ENCODE measurements at places on chromosomes 6 and 20. TPM values are rescaled to one million over a fixed set of nuclear protein-coding genes. Genes with fewer than 3 reads are reported as not detected.

DNA sequence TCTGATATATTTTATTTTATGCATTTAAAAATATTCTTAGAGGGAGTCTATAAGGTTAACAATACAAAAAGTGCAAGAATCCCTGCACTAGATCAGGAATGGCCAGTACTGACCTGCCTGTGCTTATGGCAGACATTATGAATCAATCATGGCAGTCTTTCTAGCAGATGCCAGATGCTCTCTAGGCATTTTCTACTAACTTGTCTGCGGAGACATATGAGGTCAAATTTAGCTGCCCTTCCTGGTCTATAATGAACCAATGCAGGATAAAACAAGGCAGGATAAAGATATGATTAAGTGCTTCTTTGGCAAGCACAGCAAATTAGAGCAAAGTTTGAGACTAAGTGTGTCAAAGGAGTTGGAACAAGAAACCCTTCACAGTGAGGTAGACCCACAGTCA lies 46.6 kb upstream of the RNF24 start:
- no peak overlapping the region for H3K4me3 ChIP-seq
- H3K36me3 ChIP-seq = no peaks in the 10 kb centered on the region
- H3K27ac ChIP-seq = no peak overlapping the region
- H3K27me3 ChIP-seq = no peaks in the 10 kb centered on the region
- peaks cover 16% of the 10 kb centered on the region for H3K4me1 ChIP-seq
- no peak for DNase-seq

GRCh38 chr20:62830251-62830650 lies 13.4 kb downstream of the COL9A3 start:
- no peak overlapping the region for H3K27ac ChIP-seq
- H3K4me3 ChIP-seq = no peak overlapping the region

DNA sequence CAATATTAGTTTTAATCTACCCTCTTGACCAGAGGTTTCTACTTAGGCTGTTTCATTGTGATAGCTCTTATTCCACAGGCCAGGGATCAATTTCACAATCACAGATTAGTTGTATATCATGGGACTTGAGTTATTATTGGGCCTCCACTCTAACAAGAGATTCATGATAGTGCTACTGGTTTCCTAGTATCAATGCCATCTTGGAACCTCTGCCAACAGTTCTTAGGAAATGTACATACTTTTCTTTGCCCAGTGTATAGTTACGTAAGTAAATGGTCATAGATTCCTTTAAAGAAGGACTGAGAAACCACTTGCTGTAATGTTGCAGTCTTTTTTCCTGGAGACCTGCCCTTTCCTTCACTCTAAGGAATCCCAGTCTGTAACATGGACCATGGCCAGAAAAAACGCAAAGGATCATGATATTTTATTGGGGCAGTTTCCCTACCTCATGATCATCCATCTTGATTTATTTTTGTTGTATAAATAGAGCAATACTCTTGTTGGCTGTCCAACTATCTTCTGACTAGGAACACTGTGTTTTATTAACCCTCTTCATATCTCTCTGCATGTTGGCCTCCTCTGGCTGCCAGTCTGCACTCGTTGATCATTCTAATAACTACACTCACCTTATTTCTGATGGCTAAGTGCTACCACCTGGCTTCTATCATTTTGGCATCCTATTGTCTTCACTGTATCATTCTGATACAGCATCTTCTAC lies 38.0 kb upstream of the VGLL2 start:
- H3K36me3 ChIP-seq = no peaks in the 10 kb centered on the region
- H3K4me3 ChIP-seq = no peak overlapping the region
- DNase-seq = no peak
- no peaks in the 10 kb centered on the region for H3K4me1 ChIP-seq

DNA sequence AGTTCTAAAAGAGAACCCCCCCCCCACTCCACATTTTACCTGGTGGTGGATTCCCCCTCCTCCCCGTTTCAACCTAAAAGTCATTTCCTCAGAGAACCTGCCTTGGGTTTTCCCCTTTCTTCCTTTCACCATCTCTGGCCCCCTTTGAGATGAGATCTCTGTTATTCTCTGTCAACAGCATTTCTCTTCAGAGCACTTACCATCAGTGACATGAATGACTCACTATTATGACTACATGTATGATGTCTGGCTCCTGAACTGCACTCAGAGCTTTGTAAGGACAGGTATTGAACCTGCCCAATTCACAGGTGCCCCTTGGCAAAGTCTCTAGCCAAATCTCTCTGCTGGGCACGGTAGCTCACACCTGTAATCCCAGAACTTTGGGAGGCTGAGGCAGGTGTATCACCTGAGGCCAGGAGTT lies 61.4 kb upstream of the JARID2 start:
- no peak overlapping the region for H3K4me3 ChIP-seq
- no peaks in the 10 kb centered on the region for H3K4me1 ChIP-seq
- no peak for DNase-seq

- H3K27me3 ChIP-seq = no peaks in the 10 kb centered on the region
- H3K4me1 ChIP-seq = no peaks in the 10 kb centered on the region
- DNase-seq = no peak
- H3K4me3 ChIP-seq = no peak overlapping the region
- no peaks in the 10 kb centered on the region for H3K36me3 ChIP-seq
- no peak overlapping the region for H3K27ac ChIP-seq
Measured at GRCh38 chr6:86407128-86407527, 530.2 kb upstream of the HTR1E start.

DNA sequence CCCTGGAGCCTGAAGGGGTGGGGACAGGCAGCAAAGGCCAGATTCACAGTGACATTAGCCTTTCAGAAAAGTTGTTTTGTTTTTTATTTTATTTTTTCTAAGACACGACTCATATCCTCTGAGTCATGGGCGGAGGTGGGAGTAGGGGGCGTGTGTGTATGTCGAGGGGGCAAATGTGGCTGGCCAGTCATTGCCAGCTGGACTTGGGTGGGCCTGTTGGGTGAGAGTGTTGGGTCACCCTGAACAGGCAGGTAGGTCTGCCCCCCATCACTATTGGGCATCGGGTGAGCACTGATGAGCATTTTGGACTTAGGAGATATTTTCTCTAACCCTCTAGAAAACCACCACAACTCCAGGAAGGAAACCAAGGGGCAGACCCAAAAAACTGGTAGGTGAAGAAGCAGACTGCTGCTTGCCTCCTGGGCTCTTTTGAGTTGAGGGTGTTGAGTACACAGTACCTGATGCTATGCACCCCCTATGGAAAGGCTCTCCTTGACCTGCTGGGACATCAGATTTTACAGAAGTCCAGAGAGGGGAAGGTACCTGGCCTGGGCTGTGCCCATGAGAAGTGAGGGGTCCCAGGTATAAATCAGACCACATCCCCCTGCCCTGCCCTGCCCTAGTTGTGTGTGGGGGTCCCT lies 5.6 kb downstream of the SMIM29 start:
- H3K4me3 ChIP-seq = peak overlapping the region; percentile 69
- H3K27ac ChIP-seq = peak overlapping the region; percentile 95
- DNase-seq = no peak
- peaks cover 78% of the 10 kb centered on the region for H3K4me1 ChIP-seq

DNA sequence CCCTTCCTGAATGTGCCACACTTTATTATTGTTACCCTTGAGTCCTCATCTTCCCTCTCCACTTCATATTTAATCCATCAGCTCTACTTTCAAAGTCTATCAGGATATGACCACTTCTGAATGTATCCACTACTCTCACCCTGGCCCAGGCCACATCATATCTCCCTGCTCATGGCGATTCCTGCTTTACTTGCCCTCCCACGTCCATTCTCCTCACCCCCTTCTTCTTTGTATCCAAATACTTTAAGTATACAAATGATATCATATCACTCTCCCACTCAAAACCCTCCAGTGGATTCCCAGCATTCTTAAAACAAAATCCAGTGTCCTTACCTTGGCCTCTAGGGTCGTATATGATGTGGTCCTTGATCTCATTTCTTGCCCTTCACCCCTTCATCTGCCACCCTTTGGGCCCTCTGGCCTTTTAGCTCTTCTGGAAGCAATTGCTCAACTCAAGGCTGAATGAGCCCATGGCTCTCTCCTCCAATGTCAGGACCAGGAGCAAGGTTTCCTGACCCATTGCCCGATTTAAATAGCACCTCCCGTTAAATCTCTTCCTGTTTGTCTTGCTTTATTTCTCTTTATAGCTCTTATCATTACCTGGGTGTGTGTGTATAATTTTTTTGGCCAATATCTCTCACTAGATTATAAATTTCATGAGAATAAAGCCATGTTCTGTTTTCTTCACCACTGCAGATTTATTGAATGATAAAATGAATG lies 205.9 kb upstream of the ECI2 start:
- no peak for DNase-seq
- H3K27me3 ChIP-seq = no peaks in the 10 kb centered on the region
- no peaks in the 10 kb centered on the region for H3K36me3 ChIP-seq
- H3K4me3 ChIP-seq = no peak overlapping the region

- peaks cover 40% of the 10 kb centered on the region for H3K36me3 ChIP-seq
- no peak overlapping the region for H3K4me3 ChIP-seq
- DNase-seq = no peak
- peaks cover 6% of the 10 kb centered on the region for H3K4me1 ChIP-seq
- H3K27me3 ChIP-seq = no peaks in the 10 kb centered on the region
Measured at GRCh38 chr6:73516514-73517489, 4.0 kb downstream of the EEF1A1 start.

- H3K27ac ChIP-seq = no peak overlapping the region
- no peaks in the 10 kb centered on the region for H3K27me3 ChIP-seq
- H3K36me3 ChIP-seq = no peaks in the 10 kb centered on the region
- H3K4me1 ChIP-seq = no peaks in the 10 kb centered on the region
Measured at GRCh38 chr6:5338177-5338960, 77.1 kb downstream of the FARS2 start.

GRCh38 chr20:16749573-16749972 lies 1.4 kb downstream of the OTOR start:
- H3K36me3 ChIP-seq = no peaks in the 10 kb centered on the region
- DNase-seq = no peak
- no peaks in the 10 kb centered on the region for H3K4me1 ChIP-seq
- H3K27ac ChIP-seq = no peak overlapping the region
- H3K27me3 ChIP-seq = no peaks in the 10 kb centered on the region
- H3K4me3 ChIP-seq = no peak overlapping the region

- H3K4me3 ChIP-seq = no peak overlapping the region
- no peaks in the 10 kb centered on the region for H3K36me3 ChIP-seq
- no peak for DNase-seq
- no peak overlapping the region for H3K27ac ChIP-seq
- H3K4me1 ChIP-seq = no peaks in the 10 kb centered on the region
Measured at GRCh38 chr6:118216751-118217150, 309.7 kb downstream of the SLC35F1 start.

DNA sequence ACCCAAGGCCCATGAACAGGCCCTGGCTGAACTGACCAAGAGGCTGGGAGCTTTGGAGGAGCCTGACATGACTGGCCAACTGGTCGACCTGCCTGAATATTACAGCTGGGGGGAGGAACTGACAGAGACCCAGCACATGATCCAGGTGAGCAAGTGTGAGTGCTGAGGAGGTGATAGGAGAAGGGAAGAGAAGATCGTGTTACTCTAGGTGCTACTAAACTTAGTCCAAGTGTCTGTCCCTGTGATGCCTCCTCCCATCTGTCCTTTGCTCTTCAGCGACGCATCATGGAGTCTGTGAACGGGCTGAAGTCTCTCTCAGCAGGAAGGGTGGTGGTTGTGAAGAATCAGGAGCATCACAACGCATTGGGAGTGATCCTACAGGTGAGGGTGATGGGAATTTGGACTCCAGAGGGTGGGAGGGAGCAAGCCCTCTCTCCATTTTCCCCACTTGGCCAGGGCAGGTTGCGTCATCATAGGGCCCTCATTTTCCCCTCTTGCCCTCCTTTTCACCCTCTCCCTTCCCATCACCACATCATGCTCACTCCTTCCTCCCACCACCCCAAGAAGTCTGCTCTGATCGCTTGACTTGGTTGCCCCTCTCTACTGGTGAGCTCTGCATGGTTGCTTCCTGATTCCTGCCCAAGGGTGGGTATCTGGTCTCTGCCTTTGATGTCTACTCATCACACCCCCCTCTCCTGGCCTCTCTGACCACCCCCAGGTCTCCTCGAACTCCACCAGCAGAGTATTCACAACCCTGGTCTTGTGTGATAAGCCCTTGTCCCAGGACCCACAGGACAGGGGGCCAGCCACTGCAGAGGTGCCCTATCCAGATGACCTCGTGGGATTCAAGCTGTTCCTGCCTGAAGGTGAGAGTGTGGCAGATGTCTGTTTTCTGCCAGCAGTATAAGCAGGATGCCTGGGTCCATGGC lies 4.7 kb downstream of the DXO start:
- H3K4me1 ChIP-seq = peaks cover 14% of the 10 kb centered on the region
- H3K36me3 ChIP-seq = peaks cover 45% of the 10 kb centered on the region
- no peak overlapping the region for H3K27ac ChIP-seq
- no peaks in the 10 kb centered on the region for H3K27me3 ChIP-seq

GRCh38 chr6:99331531-99331930 lies 17.9 kb downstream of the FAXC start:
- no peaks in the 10 kb centered on the region for H3K27me3 ChIP-seq
- no peak overlapping the region for H3K4me3 ChIP-seq
- H3K27ac ChIP-seq = no peak overlapping the region
- no peak for DNase-seq

- H3K4me3 ChIP-seq = no peak overlapping the region
- H3K4me1 ChIP-seq = no peaks in the 10 kb centered on the region
- H3K36me3 ChIP-seq = no peaks in the 10 kb centered on the region
- no peak for DNase-seq
- H3K27ac ChIP-seq = no peak overlapping the region
Measured at GRCh38 chr6:90383196-90383822, 86.7 kb upstream of the BACH2 start.

GRCh38 chr6:145954985-145955384 lies 9.2 kb downstream of the SHPRH start:
- H3K4me3 ChIP-seq = no peak overlapping the region
- no peaks in the 10 kb centered on the region for H3K4me1 ChIP-seq
- no peaks in the 10 kb centered on the region for H3K27me3 ChIP-seq
- no peak overlapping the region for H3K27ac ChIP-seq

- no peak for DNase-seq
- no peaks in the 10 kb centered on the region for H3K36me3 ChIP-seq
- no peaks in the 10 kb centered on the region for H3K4me1 ChIP-seq
- H3K27me3 ChIP-seq = no peaks in the 10 kb centered on the region
- no peak overlapping the region for H3K4me3 ChIP-seq
Measured at GRCh38 chr6:169786349-169786748, 34.9 kb downstream of the ERMARD start.

DNA sequence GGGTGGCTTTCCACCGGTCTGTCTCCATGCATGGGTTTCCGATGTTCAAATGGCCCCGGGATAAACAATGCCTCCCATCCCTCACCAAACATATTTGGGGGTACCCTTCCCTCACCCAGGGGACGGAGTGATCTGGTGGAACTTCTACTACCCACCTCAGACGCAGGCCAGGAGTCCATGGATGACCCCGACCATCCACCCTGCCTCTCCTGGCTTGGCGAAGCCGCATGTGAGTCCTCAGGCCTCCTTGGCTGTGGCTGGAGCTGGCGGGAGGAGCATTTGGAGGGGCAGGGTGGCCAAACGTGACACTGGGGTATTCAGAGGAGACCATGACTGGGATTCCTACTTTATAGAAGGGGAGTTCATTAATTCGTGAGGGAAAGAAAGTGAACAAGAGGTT lies 45.9 kb upstream of the FRMD1 start:
- no peaks in the 10 kb centered on the region for H3K36me3 ChIP-seq
- H3K4me1 ChIP-seq = no peaks in the 10 kb centered on the region
- no peak overlapping the region for H3K4me3 ChIP-seq
- H3K27ac ChIP-seq = no peak overlapping the region
- DNase-seq = no peak

Gene OR2B6
- total RNA-seq = 0.25 TPM

Gene EYA2
- not detected for total RNA-seq

Gene PDYN
- total RNA-seq = not detected

Gene SLC4A11
- 22.7 TPM for total RNA-seq

Gene DEFB128
- total RNA-seq = not detected

Gene MCM8
- total RNA-seq = 21.9 TPM

Gene MCHR2
- not detected for total RNA-seq

Gene RAET1E
- 3.9 TPM for total RNA-seq

Gene OR2J2
- total RNA-seq = not detected

Gene HMGCLL1
- not detected for total RNA-seq

Gene DEFB115
- total RNA-seq = not detected
